ENCODE measurements at places on chromosomes 2 and 18.

DNA sequence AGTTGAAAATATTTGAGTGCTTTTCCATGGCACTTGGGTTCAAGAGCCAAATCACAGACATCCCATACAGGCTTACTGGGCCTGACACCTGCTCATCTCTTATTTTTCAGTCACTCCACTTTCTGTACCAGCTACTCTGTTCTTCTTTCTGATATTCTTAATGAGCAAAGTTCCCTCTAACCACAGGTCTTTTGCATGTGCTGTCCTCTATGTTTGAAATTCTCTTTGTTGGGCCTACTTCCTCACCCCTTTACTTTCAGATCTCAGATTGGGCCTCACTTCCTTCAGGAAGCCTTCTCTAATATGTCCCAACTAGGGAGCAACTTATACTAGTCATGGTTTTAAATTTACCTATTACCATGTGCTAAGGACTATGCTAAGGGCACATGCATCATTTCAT lies 81.8 kb upstream of the RBMS1 start:
- no peak for DNase-seq

DNA sequence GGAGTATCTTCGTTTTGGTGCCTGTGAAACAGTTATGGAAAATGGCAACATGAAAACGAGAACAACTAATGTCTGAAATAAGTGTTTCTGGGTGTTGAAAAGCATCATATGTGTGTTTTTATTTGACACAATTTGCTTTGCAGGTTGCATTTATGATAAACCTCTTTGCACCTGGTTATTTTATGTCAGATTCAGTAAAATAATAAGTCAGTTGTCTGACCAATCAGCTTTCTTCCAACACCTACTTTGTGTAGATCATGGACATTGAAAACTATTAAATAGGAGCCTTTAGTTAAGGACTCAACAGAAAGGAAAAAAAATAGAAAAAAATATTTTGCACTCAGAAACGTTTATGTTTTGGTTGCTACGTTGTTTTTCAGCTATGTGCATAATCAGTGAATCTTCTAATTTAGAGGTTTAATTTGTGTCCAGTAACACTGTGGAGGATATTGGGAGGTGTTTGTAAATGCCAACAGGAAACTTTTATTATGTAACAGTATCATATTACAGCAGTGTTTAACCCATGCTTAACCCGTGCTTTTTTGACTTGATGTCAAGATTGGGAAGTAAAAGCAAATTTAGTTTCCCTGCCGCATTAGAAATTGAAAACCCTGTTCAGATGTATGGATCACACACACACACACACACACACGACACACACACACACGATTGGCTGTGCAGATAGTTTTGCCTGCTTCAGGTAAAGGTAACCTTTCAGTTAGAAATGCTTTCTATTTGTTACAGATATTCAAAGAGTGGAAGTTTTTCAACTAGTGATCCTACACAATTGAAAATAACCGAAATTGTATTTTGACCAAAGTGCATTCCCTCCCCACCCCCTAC lies 2.6 kb downstream of the PKP4 start:
- no peak for DNase-seq

- DNase-seq = peak; percentile 32
These were observed 48.7 kb downstream of the PKP4 start for GRCh38 chr2:158505448-158505934.

GRCh38 chr18:74472312-74472711 lies 15.2 kb upstream of the DIPK1C start:
- no peak for DNase-seq

GRCh38 chr18:76437011-76437410 lies 58.0 kb downstream of the ZNF516 start:
- DNase-seq = no peak

GRCh38 chr2:104371087-104371781 lies 482.7 kb upstream of the POU3F3 start:
- DNase-seq = no peak

- no peak for DNase-seq
These were observed 152.3 kb downstream of the DTNB start for GRCh38 chr2:25521126-25521525.

DNA sequence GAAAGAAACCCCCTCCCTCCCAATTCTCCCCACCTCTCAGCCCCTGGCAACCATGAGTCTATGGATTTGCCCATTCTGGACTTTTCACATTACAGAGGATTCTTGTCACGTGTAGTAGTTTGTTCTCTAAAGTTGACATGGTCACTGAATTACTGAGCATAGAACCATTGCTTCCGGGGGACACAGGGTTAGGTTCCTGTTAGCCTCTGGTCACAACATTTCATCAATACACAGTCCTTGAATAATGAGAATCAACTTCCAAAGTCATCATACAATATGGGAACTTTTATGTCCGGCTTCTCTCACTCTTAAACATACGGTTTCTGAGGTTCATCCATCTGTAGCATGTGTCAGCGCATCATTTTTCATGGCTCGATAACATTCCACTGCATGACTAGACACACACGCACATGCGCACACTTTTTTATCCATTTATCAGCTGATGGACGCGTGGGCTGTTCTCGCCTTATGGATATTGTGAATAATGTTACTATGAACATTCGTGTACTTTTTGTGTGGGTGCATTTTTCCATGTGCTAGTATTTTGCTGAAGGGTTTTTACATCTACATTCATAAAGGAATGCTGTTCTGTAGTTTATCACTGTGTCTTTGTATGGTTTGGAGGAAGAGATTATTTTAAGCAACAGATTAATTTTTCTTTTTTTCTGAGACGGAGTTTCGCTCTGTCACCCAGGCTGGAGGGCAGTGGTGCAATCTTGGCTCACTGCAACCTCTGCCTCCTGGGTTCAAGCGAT lies 48.1 kb downstream of the PARD6G start:
- no peak for DNase-seq

- no peak for DNase-seq
These were observed 316.2 kb downstream of the GALNT13 start for GRCh38 chr2:154187948-154188347.

GRCh38 chr2:166727095-166727494 lies 161.2 kb upstream of the XIRP2 start:
- no peak for DNase-seq

DNA sequence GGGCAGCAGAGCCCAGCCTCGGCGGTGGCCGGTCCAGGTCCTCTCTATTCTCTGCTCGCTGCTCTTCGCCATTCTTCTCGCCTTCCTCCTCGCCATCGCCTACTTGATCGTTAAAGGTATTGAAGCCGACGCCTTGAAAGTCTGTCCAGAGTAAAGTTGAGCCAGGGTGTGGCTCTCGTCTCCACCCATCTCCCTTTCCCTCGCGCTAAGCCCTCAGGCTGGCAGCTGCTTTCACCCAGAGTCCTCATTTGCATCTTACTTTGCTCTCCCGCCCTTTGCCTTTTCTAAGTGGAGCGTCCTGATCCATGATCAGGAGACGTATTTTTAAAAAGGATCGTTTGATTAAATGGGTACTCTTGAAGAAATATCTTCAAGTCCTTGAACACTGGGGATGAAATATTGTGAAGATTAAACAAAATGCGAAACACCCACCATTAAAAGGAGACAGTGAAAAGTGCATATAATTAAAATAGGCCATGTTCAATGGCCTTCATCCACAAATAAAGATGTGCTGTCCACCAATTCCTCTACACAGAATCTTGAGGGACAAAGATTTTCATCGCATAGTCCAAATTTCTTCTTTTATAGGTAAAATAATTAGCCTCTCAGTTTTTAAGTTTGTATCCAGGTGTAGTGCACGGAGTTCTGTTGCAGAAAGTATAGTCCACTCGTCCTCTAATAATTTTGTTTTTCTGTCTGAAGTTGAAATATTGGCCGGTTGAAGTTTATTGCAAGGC lies 657 bp downstream of the ARL6IP6 start:
- peak; percentile 91 for DNase-seq

- DNase-seq = no peak
These were observed 58.8 kb downstream of the RNF144A start for GRCh38 chr2:6975988-6976387.

DNA sequence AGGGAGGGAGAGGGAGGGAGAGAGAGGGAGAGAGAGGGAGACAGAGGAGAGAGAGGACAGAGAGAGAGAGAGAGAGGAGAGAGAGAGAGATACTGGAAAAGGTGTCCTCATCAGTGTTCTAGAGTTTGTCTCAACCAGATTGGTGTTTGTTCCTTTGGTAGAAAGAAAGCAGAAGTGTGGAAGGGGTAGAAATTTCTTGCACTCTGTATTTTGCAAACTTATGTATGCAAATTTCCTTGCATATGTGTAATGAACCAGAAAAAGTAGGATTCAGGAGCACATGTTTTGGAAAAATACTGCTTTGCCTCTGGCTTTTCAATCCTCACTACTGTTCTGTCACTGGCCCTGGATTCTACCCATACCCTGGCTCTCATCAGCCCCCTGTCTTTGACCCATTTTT lies 1.1 kb upstream of the SP140 start:
- DNase-seq = no peak

- no peak for DNase-seq
These were observed 88.2 kb downstream of the ASAP2 start for GRCh38 chr2:9294764-9295163.

DNA sequence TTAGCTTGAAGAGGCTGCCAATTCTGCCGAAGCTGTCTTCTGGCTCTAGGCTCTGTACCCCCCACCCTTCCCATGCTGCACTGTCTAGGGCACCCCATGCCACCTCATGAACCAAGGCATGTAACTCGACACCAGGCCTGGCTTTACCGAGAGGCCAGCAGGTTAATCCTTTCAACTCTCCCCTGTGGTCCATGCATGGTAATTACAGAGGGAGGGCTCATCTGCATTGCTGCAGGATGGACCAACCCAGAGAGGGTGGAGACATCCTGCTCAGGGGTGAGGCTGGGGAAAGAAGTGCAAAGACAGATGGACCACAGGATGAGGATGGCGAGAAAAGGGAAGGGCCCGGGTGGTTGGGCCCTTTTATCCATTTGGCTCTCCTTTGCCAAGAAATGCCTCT lies 65.8 kb downstream of the KCTD1 start:
- DNase-seq = no peak

- DNase-seq = no peak
These were observed 93.6 kb downstream of the ZFP36L2 start for GRCh38 chr2:43132683-43133301.

DNA sequence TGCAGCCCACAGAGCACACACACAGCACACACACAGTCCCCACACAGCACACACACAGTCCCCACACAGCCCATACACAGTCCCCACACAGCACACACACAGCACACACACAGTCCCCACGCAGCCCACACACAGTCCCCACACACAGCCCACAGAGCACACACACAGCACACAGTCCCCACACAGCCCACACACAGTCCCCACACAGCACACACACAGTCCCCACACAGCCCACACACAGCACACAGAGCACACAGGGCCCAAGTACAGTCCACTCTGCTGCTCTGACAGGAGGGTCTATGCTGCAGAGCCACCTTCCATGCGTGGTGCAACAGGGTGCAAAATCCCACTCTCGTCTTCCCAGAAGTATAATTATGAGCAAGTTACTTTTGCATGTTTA lies 240.5 kb upstream of the SALL3 start:
- DNase-seq = no peak

- DNase-seq = no peak
These were observed 206.8 kb downstream of the OTX1 start for GRCh38 chr2:63257473-63257872.

DNA sequence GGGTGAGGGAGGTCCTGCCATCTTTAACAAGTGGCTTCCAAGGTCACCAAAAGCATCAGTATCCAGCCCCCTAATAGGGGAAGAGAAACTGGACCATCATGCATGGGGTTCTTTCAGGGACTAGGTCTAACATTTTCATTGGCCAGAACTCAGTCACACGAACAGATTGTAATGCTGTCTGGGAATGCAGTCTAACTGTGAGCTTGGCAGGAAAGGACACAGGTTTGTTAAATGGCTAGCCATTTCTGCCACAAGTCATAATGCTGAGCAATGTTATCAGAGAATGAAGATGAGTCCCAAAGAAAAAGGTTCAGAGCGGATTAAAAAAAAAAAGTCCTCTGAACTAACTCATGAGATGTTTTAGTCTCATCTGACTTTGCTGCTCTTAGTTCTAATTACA lies 70.9 kb upstream of the TNP1 start:
- DNase-seq = no peak

DNA sequence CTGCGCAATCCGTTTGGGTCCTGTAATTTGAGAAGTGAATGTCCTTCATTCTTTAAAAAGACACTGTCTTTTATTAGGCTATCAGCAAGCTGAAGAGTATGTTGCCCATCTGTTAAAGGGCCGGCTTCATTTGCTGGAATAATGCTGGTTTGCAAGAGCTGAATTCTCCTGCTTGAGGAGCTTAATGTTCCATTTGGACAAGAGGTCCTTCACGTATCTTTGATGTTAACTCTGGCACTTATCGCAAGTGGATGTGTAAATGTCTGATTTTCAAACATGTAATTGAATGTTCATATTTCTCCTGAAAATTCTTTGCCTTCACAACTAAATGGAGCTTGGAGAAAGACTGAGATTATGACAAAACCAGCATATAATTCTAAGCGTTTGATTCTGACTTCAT lies 280.8 kb upstream of the NRP2 start:
- DNase-seq = no peak

DNA sequence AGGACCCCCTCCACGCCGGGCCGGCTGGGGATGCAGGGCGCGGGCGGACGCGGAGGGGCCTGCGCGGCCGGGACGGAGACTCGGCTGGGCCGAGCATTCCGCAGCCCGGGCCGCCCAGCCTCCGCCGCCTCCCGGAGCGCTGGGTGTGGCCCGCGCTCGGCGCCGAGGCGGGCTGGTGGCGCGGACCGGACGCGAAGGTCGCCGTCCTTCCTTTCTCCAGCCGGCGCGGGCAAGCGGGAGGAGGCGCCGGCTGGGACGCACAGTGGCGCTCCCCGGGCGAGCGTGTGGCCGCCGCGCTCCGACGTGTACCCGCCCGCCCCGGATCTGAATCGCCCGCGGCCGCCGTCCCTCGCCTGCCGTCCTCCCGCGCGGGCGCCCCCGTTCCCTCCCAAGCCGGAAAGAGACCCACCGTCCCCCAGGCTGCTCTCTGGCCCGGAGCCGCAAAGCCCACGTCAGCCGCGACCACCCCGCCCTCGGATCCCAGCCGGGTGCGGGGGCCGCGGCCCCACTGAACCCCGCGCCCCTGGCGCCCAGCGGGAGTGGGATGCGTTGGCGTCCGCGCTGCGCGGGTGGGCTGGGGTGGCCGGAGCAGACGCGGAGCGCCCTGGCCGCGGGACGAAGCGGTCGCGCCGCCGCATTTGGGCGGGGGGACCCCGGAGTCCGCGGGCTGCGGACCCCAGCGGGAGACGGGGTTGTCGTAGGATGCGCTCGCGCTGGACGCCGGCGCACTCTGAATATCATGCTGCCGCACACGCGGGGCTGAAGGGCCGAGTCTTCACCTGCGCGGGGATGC lies 634 bp downstream of the SPATS2L start:
- peak; percentile 33 for DNase-seq

DNA sequence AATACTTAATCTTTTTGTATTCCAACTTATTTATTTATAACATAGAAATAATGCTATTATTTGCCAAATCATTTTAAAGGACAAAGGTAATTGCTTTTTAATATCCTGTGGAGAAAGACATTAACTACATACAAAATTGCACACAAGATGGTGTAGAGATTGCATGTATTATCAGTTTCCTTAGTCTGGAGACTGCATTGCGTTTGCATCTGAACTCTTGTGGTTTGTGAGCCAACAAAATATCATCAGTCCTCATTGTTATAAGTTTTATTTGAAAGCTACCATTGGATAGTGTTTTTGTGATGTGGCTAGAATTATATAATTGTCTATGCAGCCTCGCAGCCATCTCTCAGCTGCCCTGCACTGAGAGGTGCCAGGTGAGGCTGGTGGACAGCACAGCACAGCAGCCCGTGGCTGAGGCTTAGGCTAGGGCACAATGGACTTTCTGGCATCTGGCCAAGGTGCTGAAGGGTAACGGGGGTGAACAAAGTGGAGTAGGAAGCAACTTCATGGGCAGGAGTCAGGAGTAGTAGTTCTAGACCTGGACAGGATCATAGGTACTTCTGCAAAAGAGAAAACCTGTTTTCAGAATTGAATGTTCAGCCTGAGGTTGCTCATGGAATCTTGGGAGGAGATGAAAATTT lies 15.1 kb downstream of the RASGRP3 start:
- no peak for DNase-seq

Measured in erythroblast (primary cell).